ENCODE measurements at places on chromosomes 1 and 21. TPM values are rescaled to one million over a fixed set of nuclear protein-coding genes. Genes with fewer than 3 reads are reported as not detected.

Gene KIRREL1
- total RNA-seq: 33.2 TPM

Gene CR1L
- total RNA-seq: not detected

Gene DPT
- total RNA-seq: not detected

Gene CHI3L1
- total RNA-seq: not detected

Gene CRP
- not detected for total RNA-seq

Gene CALML6
- 0.63 TPM for total RNA-seq

Gene PRAMEF2
- not detected for total RNA-seq

Gene ADCY10
- 0.69 TPM for total RNA-seq

All from cardiac muscle cell (in vitro differentiated cells and primary cell).